Activated CD4-positive, alpha-beta T cell treated with anti-CD3 and anti-CD28 coated beads for 4 hours (primary cell): ENCODE measurements at places on chromosomes 2 and 18.

DNA sequence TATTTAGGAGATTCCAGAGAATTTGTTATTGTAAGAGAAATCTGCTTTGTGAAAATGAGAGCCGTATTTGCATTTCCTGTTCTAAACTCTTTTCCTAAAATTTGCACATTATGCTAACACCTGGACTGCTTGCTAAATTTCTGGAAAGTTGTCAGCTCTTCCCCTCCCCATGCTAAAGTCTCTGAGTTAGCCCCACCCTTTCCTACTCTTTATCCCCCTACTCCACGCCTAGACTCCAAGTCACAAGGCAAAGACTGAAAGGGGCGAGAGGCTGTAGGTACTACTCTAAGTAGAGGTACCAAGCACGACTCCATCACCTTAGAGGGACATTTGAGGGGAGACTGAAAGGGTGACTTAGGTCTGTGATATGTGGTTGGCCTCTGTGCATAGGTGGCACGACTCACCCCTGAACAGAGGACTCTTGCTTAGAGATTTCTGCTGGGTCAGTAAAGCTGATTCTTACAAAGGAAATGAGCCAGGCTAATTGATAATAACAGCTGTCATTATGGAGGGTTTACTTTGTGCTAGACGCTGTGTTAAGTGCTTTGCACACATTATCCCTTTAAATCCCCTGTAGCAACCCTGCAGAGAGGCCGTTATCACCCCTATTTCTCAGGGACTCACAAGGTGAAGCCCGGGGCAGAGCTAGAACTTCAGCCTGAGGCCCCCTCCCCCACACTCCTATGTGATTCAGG is 373.5 kb downstream of the EN1 start:
- no peak for DNase-seq

DNA sequence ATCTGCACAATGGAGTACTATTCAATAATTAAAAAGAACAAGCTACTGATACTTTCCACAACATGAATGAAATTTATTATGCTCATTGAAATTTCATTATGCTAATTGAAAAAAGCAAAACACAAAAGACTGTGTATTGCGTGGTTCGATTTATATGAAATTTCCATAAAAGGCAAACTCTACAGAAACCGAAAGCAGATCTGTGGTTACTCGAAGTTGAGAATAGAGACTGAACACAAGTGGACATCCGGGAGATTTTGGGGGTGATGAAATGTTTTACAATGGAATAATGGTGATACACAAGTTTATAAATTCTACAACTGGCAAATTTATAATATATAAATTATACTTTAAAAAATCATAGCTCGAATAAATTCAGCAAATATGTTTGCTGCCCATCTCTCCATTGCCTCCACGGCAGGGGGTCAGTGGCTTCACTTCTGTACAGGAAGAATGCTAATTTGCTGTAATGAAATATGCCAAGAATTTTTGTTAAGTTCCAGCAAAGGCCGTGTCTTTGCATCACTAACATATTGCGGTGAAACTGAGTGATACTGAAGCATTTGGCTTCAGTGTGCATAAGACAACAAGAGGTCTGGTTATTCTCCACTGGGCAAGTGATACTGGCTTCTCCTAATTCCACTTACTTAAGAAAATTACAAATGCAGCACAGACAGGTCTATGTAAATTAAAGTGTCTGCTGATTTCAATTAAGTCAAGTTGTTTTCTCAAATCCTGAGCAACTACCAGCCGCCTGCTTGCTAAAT is 96.7 kb downstream of the TMEM163 start:
- no peak for DNase-seq

- DNase-seq: no peak
These were observed 61.1 kb downstream of the MEIS1 start for GRCh38 chr2:66495788-66496640.

DNA sequence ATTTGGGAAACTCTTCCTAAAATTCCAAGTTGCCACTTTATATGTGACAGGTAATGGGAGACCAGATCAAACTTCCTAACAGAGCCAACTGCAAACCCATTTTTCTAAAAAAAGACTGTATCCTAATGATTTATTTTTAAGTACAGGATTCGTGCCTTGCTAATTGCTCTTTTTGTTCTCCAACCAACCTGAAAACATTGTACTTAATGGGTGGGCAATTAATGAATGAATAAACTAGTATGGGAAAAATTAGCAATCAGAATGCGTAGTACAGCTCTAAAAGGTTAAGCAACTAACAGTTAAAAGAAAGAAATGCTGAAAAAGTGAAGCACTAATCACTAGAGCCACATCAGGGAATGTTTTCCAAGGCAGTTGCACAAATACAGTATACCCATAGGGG is 217.2 kb upstream of the KCNJ3 start:
- no peak for DNase-seq

DNA sequence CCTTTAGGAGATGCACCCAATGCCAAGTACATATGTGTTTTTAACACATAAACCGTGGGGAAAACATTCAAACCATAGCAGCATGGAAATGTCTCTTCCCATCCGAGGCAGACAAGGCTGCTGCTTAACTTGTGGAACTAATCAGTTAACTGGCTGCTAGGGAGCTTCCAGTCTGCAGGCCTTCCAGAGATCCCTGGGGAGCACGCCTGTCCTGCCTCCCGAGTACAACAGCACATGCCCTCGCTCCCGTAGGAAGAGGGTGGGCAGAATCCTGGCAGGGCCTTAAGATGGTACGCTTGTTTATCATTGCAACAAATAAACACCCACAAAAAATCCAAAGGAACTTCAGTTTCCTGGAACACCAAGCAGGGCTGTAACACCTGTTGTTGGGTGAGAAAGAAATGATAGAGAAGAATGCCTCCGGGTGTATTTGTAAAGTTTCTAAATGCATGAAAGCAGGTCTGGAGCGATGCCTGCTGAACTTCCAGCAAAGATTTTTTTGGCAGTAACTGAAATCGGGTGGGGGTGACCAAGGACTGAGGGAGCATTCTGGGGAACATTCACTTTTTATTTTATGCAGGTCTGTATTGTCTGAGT is 56.2 kb downstream of the EDAR start:
- no peak for DNase-seq

GRCh38 chr2:194621945-194622344 is 1035.1 kb upstream of the SLC39A10 start:
- no peak for DNase-seq

DNA sequence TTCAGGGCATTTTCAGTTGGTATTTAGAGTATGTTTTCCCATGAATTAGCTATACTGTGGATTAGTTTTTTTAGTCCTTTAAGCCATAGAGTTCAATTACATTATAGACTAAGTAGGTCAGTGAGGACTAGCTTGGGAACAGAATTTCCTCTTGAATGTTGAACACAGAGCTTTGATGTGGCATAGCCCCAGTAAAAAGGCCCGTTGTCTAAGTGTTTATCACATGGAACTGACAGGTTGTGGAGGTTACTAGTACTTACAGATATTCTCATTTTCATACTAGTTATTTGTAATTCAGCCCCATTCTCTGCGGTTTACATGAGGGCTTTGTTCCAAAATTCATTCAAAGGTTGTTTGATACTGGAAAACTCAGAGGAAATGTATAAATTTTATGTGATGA is 6.2 kb downstream of the INSIG2 start:
- DNase-seq: no peak

GRCh38 chr2:220473611-220474010 is 846.2 kb downstream of the SLC4A3 start:
- DNase-seq: no peak

GRCh38 chr2:60529785-60530627 is 23.4 kb downstream of the BCL11A start:
- DNase-seq: no peak

DNA sequence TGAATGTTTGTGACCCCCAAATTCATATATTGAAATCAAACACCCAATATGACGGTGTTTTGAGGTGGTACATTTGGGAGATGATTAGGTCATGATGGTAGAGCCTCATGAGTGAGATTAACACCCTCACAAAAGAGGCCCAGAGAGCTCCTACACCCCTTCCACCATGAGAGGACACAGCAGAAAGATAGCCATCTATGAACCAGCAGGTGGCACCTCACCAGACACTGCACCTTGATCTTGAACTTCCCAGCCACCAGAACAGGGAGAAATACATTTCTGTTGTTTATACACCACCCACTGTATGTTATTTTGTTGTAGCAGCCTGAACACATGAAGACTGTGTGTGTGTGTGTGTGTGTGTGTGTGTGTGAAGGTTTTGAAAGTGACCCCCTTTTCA is 58.1 kb downstream of the ST3GAL5 start:
- no peak for DNase-seq

DNA sequence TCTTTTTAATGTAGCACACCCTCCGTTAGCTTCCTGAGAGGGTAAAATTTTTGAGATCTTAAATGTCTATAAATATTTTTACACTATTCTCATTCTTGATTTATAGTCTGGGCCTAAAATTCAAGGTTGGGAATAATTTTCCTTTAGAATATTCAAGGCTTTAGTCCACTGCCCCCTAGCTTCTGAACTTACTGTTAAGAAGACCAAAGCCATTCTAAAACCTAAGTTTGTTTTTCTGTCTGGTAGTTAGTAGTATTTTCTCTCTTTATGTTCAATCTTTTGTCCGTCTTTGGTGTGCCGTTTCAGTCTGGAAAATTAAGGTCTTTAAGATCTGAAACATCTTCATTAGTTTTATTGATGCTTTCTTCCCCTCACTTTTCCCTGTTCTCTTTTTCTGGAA is 14.5 kb downstream of the OSBPL6 start:
- no peak for DNase-seq

- no peak for DNase-seq
These were observed 141.0 kb downstream of the GREB1L start for GRCh38 chr18:21383031-21383430.

DNA sequence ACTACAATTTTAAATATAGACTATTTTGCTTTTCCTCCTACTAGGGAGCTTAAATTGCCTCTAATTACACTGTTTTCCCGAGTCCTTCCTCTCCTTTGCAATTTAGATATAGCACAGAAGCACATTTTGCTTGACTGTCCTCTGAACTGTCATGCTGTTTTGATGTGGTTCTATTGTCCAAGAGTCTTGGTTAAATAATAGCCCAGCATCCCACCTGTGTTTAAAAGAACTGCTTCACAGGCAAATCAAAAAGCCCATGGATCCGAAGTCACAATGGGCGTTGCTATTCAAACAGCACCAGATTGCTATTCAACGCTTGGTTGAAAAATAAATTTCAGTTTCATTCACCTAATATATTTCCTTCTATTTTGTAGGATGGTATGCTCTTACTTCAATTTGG is 22.3 kb upstream of the ACTR3 start:
- no peak for DNase-seq

- DNase-seq: no peak
These were observed 141.9 kb upstream of the LGALSL start for GRCh38 chr2:64311948-64312621.

- DNase-seq: no peak
These were observed 254.6 kb upstream of the ID2 start for GRCh38 chr2:8427211-8427610.

- DNase-seq: no peak
These were observed 23.1 kb downstream of the DTNB start for GRCh38 chr2:25650256-25650655.

DNA sequence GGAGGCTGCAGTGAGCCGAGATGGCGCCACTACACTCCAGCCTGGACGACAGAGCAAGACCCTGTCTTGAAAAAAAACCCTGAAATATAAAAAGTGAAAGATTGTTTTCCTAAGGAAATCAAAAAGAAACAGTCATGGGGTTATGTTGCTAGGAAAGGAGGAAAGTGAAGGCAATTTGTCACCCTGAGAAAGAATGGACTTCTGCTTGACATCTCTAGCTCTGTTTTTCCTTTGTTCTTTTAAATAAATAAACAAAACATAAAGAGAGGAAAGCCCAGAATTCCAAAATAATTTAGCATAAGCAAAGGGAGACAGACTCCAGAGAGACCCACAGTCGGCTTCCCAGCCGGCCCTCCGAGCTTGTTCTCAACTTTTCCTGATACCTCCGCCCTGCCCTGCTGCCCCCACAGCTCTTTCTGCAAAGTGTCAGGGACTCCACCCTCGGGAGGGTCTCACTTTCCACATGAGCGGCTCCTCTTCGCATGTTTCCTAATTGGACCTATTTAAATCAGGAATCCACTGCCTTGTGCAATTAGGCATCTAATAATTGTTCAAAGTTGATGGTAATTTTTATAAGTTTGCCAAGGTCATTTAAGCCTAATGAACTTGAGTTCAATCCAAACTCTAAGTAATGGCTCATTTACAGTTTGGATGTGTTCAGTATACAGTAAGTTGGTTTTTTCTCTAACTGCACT is 49.8 kb upstream of the COPS8 start:
- no peak for DNase-seq
